ENCODE measurements at places on chromosomes 6 and 20.

DNA sequence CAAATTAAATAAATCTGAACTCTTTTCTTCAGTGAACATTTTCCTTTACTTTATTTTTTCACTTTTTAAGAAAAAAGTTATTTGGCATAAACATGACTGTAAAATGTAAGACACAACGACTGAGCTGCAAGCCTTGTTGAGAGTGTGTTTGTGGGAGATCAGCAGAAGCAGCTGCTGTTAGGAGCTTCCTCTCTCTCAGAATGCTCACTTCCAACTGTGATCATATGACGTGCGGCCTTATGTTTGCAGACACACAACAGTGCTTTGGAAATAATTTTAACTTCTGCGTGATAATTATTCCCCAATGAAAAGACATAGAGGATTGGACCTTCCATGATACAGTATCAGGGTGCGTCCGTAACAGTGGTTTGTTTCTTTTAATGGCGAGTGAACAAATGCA, 104.0 kb downstream of the ARHGAP18 start:
- no peak for DNase-seq

DNA sequence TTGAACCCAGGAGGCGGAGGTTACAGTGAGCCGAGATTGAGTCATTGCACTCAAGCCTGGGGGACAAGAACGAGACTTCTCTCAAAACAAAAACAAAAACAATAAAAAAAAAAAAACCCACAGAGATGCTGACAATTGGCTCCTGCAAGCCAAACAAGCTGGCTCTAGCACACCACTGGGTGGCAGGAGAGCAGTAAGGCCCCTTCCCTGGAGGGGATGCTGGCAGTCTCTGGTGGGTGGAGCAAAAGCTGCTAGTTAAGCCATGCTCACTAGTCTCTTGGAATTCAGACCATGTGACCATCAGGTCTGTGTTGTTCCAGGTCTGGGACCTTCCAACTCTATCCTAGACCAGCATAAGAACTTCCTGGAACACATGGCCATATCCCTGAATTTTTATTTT, 18.9 kb upstream of the DSN1 start:
- DNase-seq = no peak

- DNase-seq = no peak
Measured at GRCh38 chr20:32458061-32458836, 100.1 kb downstream of the ASXL1 start.

DNA sequence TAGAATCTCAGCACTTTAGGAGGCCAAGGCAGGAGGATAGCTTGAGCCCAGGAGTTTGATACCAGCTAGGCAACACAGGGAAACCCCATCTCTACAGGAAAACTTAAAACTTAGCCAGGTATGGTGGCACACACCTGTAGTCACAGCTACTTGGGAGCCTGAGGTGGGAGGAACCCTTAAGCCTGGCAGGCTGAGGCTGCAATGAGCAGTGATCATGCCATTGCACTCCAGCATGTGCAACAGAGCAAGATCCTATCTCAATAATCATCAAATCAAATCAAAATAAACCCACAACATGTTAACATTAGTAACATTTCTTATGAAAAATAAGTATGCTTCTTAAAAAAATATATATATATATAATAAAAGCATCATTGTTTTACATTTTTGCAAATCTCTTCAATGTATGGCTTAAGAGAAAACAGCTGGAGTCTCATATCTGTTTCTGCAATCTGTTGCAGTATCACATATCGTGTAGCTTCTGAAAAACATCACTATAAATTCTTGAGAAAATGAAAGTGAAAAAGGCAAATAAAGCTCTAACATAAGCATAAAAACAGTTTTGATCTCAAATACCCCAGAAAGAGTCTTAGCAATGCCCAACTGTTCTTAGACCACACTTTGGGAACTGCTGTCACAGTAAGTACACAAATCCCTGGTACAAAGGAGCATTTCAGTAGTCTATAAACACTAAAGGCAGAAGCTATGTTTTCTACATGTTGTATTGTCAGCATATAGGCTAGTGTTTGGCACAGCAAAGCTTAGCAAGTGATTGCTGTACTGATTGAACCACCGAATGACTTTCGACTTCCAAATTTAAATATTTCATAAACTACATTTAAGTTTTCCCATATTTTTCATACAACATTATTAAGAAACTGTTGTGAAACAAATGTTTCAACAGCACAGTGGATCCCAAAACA, 8.0 kb downstream of the MMUT start:
- DNase-seq = no peak

DNA sequence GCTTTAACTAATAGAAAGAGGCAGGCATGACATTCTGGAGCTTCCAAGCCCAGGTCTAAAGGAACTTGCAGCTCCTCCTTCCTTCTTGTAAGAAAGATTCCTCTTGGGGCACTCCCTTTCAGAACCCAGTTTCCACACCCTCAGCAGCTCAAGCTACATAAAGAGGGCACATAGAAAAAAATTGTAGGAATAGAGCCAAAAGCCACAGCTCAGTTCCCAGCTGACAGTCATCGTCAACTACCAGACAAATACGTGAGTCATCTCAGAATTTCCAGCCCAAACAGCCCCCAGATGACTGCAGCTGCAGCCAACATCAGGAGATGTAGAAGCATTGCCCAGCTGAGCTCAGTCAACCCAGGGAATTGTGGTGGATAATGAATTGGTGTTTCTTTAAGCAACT, 349.8 kb upstream of the ARID1B start:
- no peak for DNase-seq

- DNase-seq = no peak
Measured at GRCh38 chr20:45969712-45970634, 2.0 kb downstream of the ZNF335 start.

DNA sequence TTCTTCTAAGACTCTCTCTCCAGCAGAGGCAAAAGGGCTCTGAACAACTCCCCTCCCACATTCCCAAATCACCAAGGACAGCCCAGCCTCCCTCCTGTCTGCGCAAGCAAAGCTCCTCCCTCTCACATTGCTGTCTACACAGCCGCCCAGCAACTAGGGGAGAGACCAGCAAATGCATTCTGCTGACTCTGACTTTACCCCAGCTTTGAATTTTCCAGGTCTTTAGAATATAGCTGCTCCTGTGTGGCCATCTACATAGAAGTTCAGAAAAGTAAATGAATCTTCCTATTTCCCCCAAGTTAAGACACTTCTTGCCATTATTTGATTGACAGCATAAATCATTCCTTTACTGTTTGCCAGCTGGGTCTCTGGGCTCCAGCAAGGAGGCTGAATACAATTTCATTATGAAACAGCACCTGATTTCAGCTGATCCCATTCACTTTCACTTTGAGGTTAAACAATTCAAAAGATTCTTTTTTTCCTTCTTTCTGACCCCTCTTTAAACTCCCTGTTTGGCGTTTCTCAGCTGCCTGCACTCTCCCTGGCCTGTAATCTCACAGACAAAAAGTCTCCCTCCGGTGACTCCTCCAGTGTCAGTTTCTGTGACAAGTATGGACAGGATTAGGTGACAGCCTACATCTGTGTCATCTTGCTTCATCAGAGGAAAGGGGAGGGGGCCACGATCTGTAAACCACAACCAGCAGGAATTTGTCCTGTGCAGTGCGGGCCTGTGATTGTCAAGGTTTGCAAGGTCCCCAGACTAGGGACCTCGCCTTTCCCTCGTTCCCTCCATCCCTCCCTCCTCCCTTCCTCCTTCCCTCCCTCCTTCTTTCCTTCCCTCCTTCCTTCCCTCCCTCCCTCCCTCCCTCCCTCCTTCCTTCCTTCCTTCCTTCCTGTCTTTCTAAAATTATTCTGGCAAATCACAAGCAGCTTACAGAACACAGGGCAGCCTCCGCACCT, 205.6 kb upstream of the RIN2 start:
- no peak for DNase-seq

GRCh38 chr6:52522151-52522626, 54.7 kb downstream of the TRAM2 start:
- DNase-seq = no peak

DNA sequence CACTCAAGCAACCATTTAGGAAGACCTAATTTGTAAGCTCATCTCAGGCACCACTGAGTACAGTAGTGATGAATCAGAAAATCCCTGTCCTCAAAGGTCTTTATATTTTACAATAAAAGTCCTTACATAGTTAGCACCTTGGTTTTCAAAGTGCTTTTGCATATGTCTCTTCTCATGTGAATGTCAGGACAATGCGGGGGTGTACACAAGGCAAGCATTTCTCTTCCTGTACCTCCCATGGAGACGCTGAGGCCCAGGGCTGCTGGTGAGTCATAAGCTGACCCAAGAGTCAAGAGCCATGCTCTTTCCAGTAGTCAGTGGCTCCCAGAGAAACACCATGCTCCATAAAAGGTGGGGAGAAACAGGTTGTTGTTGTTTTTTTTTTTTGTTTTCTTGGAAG, 174.0 kb downstream of the GJA10 start:
- no peak for DNase-seq

- DNase-seq = no peak
Measured at GRCh38 chr6:11909696-11910132, 102.4 kb upstream of the HIVEP1 start.

DNA sequence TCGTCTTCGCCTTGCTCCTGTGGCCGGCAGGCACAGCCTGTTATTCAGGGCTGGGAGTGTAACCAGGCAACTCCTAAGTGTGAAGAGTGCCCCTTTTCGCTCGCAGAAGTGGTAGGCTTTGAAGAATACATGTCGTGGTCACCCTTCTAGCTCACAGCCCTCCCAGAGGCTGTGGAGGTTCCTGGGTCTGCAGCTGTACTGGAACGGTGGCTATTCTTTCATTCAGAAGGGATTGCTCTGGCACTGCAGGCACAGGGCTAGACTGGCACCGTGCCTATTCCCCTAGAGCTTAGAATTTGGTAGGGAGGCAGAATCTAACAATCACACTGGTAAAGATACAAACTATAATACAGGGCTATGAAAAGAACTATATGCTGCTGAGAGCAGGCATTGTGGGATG, 1.1 kb upstream of the SRSF12 start:
- no peak for DNase-seq

- no peak for DNase-seq
Measured at GRCh38 chr20:52469128-52469527, 277.5 kb upstream of the ZFP64 start.

DNA sequence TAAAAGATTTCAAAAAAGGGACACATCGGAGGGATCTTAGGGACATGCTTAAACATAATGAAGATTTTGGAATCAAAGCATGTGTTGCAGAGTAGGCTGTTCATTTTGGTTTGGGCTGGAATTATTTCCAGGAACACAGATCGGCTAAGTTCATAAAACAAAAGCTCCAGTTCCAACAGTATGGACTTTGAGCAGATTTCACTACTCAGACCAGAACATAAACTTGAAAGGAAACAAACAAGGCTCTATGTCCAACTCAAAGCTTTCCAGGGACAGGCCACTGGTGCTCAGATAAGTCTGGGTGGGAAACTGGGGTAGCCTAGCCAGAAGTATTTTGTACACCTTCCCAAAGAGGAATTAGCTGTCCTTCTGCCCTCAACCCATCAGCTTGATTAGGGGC, 51.2 kb upstream of the GMPR start:
- no peak for DNase-seq

- DNase-seq = no peak
Measured at GRCh38 chr6:90194371-90194841, 102.2 kb downstream of the BACH2 start.

DNA sequence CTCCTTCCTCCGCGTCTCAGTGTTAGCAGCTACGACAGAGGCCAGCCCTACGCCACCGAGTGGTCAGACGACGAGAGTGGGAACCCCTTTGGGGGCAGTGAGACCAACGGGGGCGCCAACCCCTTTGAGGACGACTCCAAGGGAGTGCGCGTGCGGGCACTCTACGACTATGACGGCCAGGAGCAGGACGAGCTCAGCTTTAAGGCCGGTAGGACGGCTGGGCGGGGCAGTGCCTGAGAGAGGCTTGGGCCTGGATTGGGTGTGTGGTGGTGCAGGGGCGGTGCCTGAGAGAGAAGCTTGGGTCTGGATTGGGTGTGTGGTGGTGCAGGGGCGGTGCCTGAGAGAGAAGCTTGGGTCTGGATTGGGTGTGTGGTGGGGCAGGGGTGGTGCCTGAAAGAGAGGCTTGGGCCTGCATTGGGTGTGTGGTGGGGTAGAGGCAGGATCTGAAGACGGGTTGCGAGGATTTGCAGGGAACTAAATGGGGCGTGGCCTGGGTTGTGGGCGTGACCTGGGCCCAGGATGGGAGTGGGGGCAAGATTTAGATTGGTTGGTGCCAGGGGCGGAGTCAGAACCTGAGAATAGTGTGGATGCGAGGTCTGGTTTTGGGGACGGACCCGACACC, 24.4 kb downstream of the SPDEF start:
- DNase-seq = no peak

DNA sequence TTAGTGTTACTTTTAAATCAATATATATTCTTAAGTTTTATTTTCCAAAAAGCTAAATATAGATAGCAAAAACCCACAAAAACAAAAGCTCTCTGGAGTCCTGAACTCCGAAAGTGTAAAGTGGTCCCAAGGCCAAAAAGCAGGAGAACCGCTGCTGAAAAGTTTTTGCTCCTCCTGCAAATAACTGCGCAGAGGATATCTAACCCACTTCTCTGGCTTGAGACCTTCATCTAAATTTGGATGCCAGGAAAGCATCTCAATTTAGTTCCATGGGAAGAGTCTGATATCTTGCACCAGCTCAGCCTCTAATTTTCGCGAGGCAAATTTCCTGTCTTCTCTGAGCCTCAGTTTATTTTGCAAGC, 523 bp downstream of the MRPS10 start:
- no peak for DNase-seq

DNA sequence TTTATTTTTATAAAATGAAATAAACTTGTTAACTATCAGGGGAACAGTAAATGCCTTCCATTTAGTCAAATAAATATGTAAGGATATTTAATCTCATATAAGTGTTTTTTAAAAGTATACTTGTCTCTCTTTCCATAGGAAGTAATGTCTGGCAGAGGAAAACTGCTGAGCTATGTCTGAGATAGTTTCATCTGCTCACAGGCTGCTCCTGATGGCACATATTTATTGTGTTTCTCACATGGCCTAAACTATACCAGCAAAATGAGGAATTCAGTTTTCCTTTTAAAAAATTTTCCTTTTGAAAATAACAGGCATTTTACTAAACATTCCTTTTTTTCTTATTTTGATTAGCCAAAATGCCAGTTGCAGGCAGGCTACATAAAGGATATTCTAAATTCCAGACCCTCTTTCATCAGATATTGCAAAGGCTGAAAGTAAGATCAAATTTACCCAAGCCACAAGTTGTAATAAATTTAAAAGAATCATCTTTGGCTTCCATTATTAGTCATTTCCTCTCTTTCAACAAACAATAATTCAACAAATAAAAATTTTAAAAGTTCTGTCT, 60.1 kb upstream of the RNF146 start:
- DNase-seq = no peak

- DNase-seq = no peak
Measured at GRCh38 chr6:5116243-5116991, 31.3 kb downstream of the PPP1R3G start.

- DNase-seq = no peak
Measured at GRCh38 chr6:137801352-137802114, 65.5 kb upstream of the TNFAIP3 start.

GRCh38 chr20:58731192-58731591, 38.6 kb downstream of the NPEPL1 start:
- DNase-seq = no peak
